Foreskin keratinocyte (primary cell): ENCODE measurements at places on chromosomes 1 and 21. TPM values are rescaled to one million over a fixed set of nuclear protein-coding genes. Genes with fewer than 3 reads are reported as not detected.

Gene BGLAP
- polyA plus RNA-seq: 0.32 and 0.37 TPM in 2 replicates

Gene SOAT1
- 10.1 and 14.6 TPM in 2 replicates for polyA plus RNA-seq

Gene PRDM16
- polyA plus RNA-seq: 0.06 and 0.09 TPM in 2 replicates

Gene ZMPSTE24
- 22.4 and 29.7 TPM in 2 replicates for polyA plus RNA-seq

Gene LY9
- not detected in 2 replicates for polyA plus RNA-seq

Gene XPR1
- 6.7 and 8.3 TPM in 2 replicates for polyA plus RNA-seq

Gene WNT2B
- polyA plus RNA-seq: 0.19 and 0.21 TPM in 2 replicates

Gene VAV3
- 2.2 and 2.6 TPM in 2 replicates for polyA plus RNA-seq

Gene ST6GALNAC5
- 8.0 and 9.8 TPM in 2 replicates for polyA plus RNA-seq

Gene LYPD8
- not detected in 2 replicates for polyA plus RNA-seq

Gene RPE65
- polyA plus RNA-seq: not detected in 2 replicates

Gene SLC25A34
- polyA plus RNA-seq: 0.25 TPM in 2 replicates

Gene KPRP
- 0.43 and 0.67 TPM in 2 replicates for polyA plus RNA-seq

Gene BEST4
- polyA plus RNA-seq: 0.07 and 0.08 TPM in 2 replicates

Gene PEX10
- 27.1 and 27.7 TPM in 2 replicates for polyA plus RNA-seq

Gene BTG2
- 15.0 and 19.0 TPM in 2 replicates for polyA plus RNA-seq

Gene KCNN3
- not detected in 2 replicates for polyA plus RNA-seq

Gene SDC3
- polyA plus RNA-seq: 7.4 and 10.8 TPM in 2 replicates

Gene TNFAIP8L2
- not detected in 2 replicates for polyA plus RNA-seq

Gene TRIM62
- polyA plus RNA-seq: 3.6 and 3.9 TPM in 2 replicates

Gene VANGL2
- polyA plus RNA-seq: 5.5 and 5.8 TPM in 2 replicates

Gene TMEM234
- 19.6 and 20.0 TPM in 2 replicates for polyA plus RNA-seq

Gene CCDC30
- polyA plus RNA-seq: 0.12 and 0.43 TPM in 2 replicates

Gene RGS13
- polyA plus RNA-seq: not detected in 2 replicates

Gene HRNR
- not detected in 2 replicates for polyA plus RNA-seq
